ENCODE measurements at places on chromosomes 12 and 14.
A peak's percentile ranks its signal among the peaks of the same experiment; 100 is the strongest.

DNA sequence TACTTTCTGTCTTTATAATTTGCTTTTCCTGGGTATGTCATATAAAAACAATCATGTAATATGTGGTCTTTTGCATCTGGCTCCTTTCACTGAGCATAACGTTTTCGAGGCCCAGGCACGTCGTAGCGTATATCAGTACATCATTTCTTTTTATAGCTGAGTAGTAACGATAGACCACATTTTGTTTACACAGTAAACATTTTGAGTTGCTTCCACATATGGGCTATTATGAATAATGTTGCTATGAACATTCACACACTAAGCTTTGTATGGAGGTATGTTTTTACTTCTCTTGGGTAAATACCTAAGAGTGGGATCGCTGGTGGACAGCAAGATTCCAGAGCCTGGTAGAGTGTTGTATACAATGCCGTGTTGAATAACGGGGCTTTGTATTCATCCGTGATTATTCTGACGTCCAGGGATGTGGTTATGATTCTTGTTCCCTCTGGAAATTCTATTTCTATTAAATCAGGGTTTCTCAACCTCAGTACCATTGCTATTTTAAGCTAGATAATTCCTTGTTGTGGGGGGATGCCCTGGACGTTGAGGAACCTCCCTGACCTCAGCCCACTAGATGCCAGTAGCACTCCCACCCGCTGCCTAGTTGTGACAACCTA is 38.9 kb upstream of the CIT start:
- no peak for DNase-seq

DNA sequence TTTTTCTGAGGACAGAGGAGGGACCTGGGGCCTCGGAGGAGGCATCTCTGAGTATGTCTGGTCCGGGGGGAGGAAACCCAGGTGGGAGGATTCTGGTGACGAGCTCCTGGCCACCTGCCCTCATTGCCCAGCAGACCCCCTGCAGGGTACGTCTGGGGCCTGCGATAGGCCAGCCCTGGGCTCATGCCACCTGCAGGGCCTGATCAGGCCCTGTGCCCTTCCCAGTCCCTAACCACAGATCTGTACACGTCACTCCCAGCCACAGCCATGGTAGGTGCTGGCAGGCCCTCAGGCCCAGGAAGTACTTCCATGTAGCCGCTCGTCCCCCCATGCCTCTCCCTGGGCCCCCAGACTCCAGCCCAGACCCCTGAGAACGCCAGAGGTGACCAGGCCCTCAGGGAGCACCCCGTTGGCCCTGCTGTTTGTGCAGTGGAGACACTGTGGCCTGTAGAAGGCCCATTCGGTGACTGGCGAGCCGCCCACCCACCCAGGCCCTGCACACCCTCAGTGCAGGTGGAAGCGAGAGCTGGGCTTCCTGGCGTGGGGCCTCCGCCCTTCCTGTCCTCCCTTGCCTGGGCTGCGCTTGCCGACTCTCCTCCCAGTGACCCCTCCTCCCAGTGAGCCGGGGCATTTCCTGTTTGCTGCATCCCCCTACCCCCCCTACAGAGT is 5.7 kb downstream of the INF2 start:
- no peak for DNase-seq

DNA sequence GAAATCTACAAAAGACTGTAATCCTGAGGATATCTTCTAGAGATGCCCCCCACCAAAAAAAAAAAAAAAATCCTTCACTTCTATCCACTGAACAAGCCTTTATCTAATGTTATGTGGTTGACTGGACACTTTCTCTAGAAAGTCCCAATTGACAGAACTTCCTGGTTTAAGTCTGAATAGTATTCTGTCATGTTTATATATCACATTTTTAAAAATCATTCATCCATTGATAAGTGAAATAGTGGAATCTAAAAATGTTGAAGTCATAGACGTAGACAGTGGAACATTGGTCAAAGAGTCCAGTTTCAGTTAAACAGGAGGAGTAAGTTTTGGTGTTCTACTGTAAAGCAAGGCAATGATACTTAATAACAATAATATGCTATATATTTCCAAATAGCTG is 297.0 kb downstream of the SSPN start:
- DNase-seq = no peak

GRCh38 chr14:33964599-33965317 is 13.9 kb upstream of the EGLN3 start:
- DNase-seq = peak; percentile 59

DNA sequence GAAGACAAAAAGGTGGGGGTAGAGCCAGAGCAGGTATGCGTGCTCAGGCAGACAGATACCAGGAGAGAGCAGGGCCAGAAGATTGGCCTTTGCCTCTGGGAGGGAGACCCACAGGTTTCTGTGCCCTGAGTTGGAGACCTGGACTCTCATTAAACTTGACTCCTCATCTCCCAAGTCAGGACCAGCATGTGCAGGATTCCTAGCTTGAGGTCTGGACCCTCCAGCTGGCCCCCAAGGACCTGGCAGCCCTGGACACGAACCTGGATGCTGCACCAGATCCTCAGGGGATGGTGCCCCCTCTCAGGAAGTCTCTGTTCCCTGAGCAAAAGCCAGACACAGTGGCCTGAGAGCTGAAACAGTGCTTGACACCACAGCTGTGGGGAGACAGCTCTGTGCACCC is 10.5 kb upstream of the KRT73 start:
- DNase-seq = no peak

GRCh38 chr12:80268924-80269749 is 169.8 kb downstream of the OTOGL start:
- DNase-seq = no peak

DNA sequence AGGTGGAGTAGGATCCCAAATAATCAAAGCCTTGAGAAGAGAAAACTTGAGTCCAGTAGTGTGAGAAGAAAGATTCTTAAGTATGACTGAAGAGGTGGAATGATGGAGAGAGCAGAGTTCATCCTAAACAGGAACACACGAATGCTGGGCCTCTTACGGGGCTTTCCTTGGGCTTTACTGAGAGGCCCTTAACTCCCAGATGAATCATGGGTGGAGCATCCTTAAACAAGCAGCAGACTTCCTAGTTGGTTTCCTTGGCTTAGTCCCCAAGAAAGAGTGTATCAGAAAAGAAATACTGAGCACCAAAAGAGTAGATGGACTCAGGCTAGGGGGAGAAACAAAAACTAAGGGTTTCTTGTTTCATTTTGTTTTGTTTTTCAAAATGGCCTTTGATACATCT is 132.5 kb downstream of the GPR135 start:
- no peak for DNase-seq

DNA sequence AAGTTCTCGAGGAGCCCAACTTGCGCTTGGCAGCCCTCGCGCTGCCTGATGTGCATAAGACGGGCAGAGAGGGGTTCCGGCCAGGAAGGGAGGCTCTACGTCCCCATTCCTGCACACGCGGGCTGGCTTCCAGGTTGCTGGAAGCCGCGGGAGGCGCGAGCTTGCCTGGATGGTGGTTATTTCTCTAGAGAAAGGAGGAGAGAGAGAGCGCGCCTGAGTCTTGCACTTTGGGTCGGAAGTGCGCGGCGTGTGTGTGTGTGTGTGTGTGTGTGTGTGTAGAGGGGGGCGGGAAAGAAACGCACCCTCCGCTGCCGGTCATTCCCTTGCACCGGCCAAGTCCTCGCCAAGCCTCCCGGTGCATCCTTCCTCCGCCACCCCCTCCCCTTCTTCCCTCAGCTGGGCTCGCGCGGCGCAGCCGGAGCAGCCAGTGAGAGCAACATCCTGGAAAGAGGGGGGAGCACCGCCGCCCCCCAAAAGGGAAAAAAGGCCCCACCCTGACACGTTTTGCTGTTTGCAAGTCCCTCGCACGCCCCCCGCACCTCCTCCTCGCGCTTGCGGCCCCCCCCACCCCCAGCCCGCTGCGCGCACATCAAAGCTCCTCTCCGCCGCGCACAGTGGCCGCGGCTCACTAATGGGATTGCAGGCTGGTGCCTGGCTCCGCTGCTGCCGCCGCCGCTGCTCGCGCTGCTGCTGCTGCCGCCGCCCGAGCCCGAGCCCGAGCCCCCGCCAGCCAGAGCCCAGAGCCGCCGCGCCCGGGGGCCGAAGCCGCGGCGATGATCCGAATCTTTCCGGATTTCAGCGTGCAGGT is 4.4 kb upstream of the NPAS3 start:
- peak; percentile 29 for DNase-seq

DNA sequence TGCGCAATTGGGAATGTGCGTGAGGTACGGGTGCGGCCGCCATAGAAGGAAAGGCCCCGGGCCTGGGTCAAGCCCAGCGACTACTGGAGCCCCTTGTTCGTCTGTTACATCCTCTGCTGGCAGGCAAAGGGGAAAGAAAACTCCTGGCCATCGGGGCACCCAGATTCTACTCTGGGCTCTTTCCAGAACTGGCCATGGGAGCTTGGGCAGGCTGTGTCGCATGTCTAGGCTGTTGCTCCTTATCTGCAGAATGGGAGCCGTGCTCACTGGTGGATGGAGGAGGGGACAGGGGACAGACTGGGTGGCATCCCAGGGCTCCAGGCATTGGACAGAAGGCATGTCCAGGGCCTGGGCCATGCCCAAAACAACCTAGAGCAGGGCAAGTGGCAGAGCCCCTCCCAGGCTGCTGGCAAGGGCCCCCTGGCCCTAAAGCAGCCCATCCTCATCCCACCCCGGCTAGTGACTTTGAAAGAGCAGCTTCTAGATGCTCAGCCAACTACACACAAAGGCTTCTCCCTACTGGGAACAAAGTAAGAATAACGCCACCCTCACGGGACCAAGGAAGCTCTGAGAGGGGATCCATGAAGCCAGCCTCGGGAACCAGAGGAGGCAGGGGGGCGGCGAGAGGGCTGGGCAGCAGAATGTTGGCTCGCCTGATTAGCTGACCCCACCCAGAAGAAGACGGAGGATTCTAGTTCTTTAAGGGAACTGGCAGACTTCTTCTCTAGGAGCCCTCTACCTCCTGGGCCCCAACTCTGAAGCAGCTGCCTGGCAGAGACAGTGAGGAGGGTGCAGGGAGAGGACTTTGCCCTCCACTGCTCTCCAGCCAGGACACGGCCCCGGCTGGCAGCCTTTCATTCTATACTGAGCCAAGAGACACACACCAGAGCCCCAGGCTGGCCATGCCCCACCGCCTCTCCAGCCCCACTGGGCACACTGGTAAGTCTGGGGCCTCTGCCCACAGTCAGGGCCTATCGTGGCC is 96.8 kb downstream of the SINHCAF start:
- DNase-seq = no peak

- DNase-seq = peak; percentile 15
Observed at GRCh38 chr12:123705935-123706334, 6.2 kb upstream of the ATP6V0A2 start.

DNA sequence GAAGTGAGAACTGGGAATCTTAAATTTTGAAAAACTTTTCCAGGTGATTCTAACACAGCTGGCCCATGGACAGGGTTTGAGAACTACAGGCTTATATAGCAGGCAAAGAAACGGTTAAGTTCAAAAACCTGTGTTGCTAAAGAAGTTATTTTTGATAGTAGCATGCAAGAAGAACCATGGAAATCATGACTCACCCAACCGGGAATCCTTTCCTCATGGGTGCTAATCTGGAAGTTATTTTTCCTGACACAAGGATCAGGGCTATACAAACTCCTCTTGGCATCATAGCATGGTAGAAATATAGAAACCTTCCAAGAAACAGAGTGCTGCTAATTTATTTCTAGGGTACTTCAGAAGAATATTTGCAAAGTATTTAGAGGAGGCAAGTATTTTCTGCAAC is 588.7 kb downstream of the CCER1 start:
- no peak for DNase-seq

GRCh38 chr12:57632073-57632957 is 686 bp downstream of the B4GALNT1 start:
- peak; percentile 58 for DNase-seq

GRCh38 chr14:88993946-88994345 is 169.5 kb downstream of the TTC8 start:
- no peak for DNase-seq

GRCh38 chr12:70549340-70550179 is 87.7 kb downstream of the PTPRB start:
- DNase-seq = no peak

GRCh38 chr12:106865683-106866082 is 90.0 kb upstream of the TMEM263 start:
- DNase-seq = no peak

GRCh38 chr12:118964988-118965387 is 16.4 kb upstream of the SRRM4 start:
- peak; percentile 61 for DNase-seq

DNA sequence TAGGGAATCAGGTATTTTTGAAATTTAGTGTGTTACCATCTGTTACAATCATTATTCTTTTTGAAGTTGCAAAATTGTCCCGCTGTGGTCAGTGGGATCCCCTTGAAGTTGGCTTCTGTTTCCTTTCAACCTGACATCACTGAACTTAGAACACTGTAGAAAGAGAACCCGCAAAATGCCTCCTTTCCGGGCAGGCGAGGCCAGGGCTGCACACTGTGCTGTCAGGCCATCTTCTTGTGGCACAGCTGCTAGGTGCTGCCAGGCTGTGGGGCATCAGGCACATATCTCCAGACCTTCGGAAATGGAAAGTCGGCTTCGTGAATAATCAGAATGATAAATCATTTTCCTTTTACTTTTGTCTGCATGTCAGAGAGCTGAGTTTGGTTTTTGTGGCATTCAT is 103.5 kb downstream of the GLT1D1 start:
- no peak for DNase-seq

DNA sequence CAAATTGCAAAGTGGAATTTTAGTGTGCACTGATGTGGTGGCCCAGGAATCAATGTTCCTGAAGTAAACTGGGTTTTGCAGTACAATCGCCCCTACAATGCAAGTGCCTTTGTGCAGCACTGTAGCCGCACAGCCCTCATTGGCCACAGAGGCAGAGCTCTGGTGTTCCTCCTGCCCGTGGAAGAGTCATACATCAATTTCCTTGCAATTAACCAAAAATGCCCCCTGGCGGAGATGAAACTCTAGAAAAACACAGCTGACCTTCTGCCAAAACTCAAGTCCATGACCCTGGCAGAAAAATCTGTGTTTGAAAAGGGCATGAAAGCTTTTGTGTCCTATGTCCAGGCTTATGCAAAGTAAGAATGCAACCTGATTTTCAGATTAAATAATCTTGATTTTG is 117.9 kb upstream of the PRB2 start:
- DNase-seq = no peak

DNA sequence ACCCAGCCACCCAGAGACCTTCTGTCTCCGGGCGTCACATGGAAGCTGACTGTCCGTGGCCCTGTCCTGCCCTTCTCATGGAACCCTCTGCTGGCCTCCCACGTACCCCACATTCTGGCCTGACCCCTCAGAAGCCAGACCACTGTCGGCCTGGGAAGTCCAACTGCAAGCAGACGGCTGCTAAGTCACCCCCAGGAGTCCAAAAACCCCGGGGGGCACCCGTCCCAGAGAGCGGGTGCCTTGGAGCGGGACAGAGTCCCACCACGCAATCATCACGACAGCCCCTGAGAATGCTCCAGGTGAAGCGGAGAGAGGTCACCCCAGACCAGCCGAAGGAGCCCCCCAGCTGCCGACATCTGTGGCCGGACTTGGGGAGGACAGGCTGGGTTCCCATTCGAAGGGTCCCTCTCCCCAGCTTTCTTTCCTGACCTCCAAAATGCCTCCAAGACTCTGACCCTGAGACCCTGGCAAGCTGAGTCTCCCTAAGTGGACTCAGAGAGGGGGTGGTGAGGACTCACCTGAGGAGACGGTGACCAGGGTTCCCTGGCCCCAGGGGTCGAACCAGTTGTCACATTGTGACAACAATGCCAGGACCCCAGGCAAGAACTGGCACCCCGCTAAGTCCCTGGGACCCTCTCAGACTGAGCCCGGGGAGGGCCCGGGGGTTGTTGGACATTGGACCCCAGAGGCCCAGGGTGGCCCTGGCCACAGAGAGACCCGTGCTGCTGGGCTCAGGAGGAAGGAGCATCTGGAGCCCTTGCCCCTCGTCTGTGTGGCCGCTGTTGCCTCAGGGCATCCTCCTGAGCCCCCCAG is 337.1 kb downstream of the TMEM121 start:
- no peak for DNase-seq

- no peak for DNase-seq
Observed at GRCh38 chr14:104395276-104395675, 184.3 kb upstream of the C14orf180 start.

Measured in NCI-H524 (cell line).